ENCODE measurements at places on chromosomes 3 and 15. TPM values are rescaled to one million over a fixed set of nuclear protein-coding genes. Genes with fewer than 3 reads are reported as not detected.

- DNase-seq: peak; percentile 80
Measured at GRCh38 chr3:186772701-186773417, 10.5 kb upstream of the EIF4A2 start.

DNA sequence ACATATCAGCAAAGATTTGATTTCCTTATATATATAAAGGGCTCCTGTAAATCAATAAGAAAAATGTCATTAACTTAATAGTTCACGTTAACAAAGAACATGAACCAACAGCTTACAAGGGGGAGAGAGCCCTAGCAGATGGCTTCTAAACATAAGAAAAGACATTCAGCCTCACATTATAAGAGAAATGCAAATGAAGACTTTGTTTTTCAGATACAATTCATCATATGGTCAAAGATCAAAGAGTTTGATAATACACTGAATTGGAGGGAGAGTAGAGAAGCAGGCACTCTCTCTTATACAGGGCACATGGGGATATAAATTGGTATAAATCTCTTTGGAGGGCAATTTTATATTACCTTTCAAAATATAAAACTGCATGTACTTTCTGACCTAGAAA lies 21.1 kb downstream of the RBP2 start:
- no peak for DNase-seq

- no peak for DNase-seq
Measured at GRCh38 chr15:33262306-33262705, 48.5 kb upstream of the RYR3 start.

- DNase-seq: no peak
Measured at GRCh38 chr3:49004352-49005302, 2.6 kb upstream of the WDR6 start.

DNA sequence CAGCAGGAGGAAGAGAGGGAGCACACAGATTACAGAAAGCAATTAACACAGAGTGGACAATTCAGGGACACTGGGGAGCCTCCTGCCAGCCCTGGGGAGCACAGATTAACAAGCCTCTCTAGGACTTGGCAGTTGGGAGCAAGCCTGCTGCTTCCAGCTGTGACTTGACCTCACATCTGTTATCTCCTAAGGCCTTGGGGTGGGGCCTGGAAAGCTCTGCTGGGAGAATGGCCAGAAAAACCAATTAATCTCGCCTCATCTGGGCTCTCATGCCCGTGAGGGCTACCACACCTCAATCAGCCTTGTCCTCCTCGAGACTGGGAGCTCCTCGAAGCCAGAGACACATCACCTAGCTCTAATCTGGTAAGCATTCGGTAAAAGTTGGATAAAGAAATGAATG lies 39.1 kb downstream of the SEMA5B start:
- no peak for DNase-seq

GRCh38 chr3:65810302-65810701 lies 228.4 kb downstream of the MAGI1 start:
- no peak for DNase-seq

- DNase-seq: no peak
Measured at GRCh38 chr3:149767720-149768119, 15.4 kb upstream of the COMMD2 start.

DNA sequence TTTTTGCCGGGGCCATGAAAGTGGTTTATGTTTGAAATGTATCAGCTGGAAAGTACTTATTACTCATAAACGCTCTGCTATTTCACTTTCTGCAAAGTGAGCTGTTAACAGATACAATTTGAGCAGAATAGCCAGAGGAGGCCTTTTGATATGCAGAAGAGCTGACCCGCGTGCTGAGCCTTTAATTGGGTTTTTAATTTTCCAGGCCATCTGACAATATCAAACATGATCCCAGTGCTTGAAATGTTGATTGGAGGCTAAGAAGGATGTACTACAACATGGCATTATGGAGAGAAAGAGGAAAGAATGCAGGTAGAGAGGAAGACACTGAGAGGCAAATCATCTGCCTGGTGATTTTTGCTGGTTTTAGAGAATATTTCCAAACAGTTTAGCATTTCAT lies 261.3 kb upstream of the MEIS2 start:
- DNase-seq: no peak

DNA sequence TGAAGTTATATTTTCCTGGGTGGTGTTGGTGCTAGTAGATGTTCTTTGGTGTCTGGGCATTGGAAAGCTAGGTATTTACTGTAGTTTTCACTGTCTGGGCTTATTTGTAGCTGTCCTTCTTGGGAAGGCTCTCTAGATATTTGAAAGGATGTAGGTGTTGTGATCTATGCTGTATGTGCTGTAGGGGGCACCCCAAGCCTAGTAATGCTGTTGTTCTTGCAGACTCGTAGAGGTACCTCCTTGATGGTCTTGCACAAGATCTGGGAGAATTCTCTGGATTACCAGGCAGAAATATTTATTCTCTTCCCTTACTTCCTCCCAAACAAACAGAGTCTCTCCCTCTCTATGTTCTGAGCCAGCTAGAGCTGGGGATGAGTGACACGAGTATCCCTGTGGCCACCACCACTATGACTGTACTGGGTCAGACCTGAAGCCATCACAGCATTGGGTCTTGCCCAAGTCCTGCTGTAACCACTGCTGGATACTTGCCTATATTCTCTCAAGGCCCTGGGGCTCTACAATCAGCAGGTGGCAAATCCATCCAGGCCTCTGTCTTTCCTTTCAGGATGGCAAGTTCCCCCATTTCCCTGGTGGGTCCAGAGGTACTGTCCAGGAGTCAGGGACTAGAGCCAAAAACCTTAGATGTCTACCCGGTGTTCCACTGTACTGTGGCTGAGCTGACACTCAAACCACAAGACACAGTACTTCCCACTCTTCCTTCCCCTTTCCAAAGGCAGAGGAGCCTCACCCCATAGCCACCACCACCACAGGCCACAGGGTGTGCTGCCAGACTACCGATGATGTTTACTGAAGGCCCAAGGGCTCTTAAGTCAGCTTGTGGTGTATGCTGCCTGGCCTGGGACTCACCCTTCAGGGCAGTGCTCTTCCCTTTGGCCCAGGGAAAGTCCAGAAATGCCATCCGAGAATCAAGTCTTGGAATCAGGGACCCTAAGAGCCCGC lies 195.2 kb upstream of the DPPA4 start:
- no peak for DNase-seq

DNA sequence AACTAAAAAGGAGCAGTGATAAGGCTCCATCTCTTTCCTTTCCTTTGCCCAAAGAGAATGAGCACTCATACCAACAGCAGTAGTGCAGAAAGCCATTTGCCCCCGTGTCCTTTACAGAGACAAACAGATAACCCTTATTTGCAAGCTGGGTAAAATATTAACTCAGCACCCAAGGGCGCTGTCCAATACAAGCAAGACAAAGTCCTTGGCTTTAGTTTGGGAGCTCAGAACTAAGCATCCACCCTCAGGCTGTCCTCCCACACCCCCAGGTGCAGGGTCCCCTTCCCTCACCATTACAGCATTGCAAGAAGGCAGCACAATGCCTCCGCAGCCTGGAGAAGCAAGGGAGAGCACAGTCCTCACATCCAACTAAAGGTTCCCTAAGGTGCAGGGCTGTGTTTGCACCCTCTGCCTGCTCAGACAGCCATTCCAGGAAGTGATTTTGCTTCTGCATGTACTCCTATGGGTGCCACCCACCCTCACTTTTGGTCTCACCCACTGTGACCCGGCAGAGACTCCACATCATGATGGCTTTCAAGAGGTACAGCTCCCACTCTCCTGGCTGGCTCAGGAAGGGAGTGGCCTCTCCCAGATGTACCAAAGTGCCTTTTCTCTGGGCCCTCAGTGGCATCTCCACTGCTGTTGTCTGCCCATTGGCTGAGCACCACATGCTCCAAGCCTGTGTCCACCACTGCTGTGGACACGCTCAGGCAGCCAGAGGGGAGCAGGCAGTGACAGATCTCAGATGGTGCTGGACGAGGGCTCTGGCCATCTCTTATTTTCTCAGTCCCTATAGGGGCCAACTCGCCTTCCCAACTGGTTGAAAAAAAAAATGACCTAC lies 34.1 kb upstream of the HES1 start:
- no peak for DNase-seq

DNA sequence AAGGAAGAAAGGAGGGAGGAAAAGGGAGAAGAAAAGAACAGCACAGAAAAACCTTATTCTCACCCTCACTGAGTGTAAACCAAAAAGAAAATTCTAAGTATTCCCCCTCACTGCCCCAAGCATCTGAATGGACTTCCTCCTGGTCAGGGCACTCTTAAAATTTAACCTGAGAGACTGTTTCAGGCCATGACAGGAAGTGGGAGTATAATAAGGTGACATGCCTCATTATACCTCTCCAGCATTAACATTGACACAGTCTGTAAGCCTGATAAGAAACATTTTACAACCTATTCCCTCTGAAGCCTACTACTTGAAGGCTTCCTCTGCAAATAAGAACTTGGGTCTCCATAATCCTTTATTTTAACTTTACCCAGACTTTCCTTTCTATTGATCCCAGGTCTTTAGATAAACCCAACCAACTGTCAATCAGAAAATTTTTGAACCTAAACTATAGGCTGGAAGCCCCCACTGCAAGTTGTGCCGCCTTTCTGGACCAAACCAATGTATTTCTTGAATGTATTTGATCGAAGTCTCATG lies 41.7 kb downstream of the SLCO2A1 start:
- no peak for DNase-seq

- DNase-seq: no peak
Measured at GRCh38 chr3:15339786-15340215, 7.4 kb upstream of the SH3BP5 start.

DNA sequence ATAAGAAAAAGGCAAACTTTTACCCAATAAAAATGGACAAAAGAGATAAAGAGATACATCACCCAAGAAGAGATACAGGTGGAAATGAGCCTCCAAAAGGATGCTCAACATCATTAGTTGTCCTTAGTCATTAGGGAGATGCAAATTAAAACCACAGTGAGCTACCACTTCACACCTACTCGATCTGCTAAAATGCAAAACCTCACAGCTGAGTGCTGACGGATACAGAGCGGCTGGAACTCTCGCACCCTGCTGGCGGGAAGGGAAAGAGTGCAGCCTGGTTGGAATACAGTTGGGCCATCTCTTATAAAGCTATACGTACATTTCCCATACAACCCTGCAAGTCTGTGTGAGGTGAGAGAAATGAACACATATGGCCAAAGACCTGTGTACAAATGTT lies 78.5 kb upstream of the PRR20G start:
- no peak for DNase-seq

DNA sequence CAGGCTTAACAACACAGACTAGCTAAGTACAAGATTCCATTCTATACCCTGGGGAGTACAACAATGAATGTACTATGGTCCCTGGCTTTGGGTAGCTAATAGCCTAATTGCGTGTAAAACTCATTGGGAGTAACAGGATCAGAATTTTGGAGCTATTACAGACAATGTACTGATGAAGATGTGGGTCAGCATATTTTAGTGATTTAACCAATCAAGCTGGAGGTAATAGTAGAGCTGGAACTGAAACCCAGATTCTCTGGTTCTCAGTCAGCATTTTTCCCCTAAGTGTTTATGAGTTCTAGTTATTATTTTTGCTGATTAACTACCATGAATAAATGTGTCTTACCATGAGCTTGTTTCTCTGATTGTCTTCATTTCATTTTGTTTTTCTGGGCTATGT lies 578.7 kb downstream of the NLGN1 start:
- no peak for DNase-seq

Gene UBA3
- total RNA-seq: 55.0 TPM

Gene HACL1
- 13.2 TPM for total RNA-seq

Gene MOBP
- total RNA-seq: 0.10 TPM

Gene WDR48
- 26.7 TPM for total RNA-seq

Gene UBA7
- total RNA-seq: 23.9 TPM
